ENCODE measurements at places on chromosomes 5 and 9.

GRCh38 chr5:170861917-170862766, at the start of gene RANBP17:
RANBP17 (plus strand) TSS chr5:170862018.
- H3K36me3 ChIP-seq, result no peaks in the 10 kb centered on the region
- peak; percentile 33 for DNase-seq
- H3K4me3 ChIP-seq, result peak within 1 kb of the TSS; percentile 60
- no peaks in the 10 kb centered on the region for H3K4me1 ChIP-seq
- H3K27ac ChIP-seq, result no peak within 1 kb of the TSS

DNA sequence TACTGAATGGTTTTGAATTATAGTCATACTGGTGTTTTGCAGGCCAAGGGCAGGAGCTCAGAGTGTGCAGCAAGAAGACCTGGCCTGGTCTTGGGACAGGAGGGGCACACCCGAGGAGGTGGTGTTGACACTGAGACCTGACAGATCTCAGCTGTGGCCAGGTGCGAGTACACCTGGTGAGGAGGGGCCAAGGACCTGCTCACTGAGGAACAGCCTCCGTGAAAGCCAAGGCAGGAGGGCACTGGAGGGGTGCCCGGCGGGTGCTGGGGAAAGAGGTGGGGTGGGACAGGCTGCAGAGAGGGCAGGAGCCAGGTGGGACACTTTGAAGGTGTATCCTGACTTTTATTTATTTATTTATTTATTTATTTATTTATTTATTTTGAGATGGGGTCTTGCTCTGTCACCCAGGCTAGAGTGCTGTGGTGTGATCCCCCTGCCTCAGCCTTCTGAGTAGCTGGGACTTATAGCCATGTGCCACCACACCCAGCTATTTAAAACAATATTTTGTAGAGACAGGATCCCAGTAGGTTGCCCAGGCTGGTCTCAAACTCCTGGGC, 23.3 kb upstream of the LAMC3 start:
- no peak overlapping the region for H3K4me3 ChIP-seq
- H3K36me3 ChIP-seq, result no peaks in the 10 kb centered on the region
- H3K4me1 ChIP-seq, result no peaks in the 10 kb centered on the region
- DNase-seq, result no peak

DNA sequence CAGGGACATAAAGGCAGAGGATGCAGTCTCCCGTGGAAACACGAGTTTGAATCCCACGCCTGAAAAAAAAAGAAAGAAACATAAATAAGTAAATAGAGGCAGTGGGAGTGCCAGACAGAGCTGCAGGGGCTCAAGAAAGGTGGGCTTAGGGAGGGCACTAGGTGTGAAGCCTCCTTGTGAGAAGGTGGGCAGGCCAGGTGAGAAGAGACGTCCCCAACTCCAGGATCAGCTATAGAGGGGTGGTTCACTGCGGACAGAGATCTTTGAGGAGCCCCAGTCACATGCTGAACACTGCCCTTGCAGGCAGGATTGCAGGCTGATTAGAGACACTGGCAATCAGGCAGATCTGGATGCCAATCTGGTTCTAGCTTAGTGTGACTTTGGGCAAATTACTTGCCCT, 172.1 kb downstream of the RGS3 start:
- no peaks in the 10 kb centered on the region for H3K36me3 ChIP-seq
- H3K4me1 ChIP-seq, result no peaks in the 10 kb centered on the region
- no peak overlapping the region for H3K4me3 ChIP-seq
- H3K27ac ChIP-seq, result no peak overlapping the region

DNA sequence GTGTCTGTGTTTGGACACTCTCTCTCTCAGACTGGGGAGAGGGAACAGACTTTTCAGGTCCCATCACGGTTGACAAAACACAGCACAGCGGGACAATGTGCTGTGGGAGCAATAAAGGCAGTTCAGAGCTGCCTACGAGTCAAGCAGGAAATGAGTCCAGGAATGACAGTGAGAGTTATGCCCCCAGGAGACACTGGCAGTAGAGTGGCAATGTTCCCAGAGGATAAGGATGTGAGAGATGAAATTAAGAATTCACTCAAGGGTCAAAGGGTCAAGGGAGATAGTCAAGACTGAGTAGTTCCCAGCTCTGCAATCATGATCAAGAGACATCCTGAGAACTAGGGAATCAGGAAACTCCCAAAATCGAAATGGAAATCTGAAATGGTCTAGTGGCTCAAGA, 156.1 kb downstream of the LURAP1L start:
- DNase-seq, result no peak
- H3K27ac ChIP-seq, result no peak overlapping the region
- H3K4me1 ChIP-seq, result no peaks in the 10 kb centered on the region
- no peak overlapping the region for H3K4me3 ChIP-seq
- H3K36me3 ChIP-seq, result no peaks in the 10 kb centered on the region

GRCh38 chr9:87340391-87340790, 157.3 kb upstream of the DAPK1 start:
- H3K27ac ChIP-seq, result no peak overlapping the region
- no peaks in the 10 kb centered on the region for H3K27me3 ChIP-seq
- no peak for DNase-seq
- no peaks in the 10 kb centered on the region for H3K36me3 ChIP-seq
- no peak overlapping the region for H3K4me3 ChIP-seq

DNA sequence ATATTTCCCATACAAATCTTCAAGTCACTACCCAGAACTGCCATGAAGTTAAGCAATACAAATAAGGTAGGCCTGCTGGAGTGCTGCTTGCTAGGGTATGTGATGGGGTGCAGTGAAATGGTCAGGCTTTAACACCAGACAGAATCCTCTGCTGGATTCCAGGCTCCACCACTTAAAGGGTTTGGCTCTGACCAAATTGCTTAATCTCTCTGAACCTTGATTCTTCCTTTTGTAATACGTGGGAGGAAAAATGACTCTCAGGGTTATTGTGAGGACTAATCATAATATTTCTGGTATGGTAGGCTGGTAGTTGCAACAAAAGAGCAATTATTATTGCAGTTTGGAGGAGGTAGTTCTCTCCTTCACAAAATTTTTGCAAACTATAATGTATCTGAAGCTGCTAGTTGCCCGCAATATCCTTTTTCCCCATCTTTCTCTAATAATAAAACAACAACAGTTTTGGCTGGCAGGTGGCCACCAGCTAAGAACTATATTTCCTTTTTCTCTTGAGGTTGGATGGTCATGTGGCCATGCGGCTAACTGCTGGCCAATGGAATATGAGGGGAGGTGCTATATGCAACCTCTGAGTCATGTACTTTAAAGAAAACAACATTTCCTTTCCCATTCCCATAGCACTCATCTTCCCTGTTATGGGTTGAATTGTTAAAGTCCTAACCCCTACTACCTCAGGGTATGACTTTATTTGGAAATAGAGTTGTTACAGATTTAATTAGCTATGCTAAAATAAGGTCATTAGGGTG, 44.1 kb downstream of the CCL28 start:
- DNase-seq, result peak; percentile 40
- H3K36me3 ChIP-seq, result no peaks in the 10 kb centered on the region
- no peaks in the 10 kb centered on the region for H3K27me3 ChIP-seq
- H3K27ac ChIP-seq, result peak overlapping the region; percentile 54

DNA sequence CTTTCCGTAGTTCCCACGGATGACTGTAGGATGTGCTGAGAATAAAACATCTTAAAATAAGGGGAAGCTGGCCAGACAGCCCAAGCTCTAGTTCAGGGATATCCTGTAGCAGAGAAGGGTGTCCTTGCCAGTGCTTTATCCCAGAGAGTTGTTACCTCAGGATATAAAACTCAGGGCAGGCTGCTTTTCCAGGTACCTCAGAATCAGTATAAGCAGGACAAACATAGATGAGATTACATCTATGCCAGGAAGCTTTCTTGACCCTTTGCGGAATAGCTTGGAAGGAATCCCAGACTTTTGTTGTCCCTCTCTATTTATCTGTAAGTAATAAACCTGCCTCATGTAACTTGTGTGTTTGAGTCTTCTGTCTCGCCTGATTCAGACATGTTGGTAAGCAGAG, 565.7 kb downstream of the PRDM9 start:
- no peak overlapping the region for H3K4me3 ChIP-seq
- no peak overlapping the region for H3K27ac ChIP-seq
- no peaks in the 10 kb centered on the region for H3K4me1 ChIP-seq
- H3K27me3 ChIP-seq, result no peaks in the 10 kb centered on the region

GRCh38 chr9:90665072-90665471, 22.4 kb upstream of the DIRAS2 start:
- H3K36me3 ChIP-seq, result no peaks in the 10 kb centered on the region
- H3K4me3 ChIP-seq, result no peak overlapping the region
- no peak for DNase-seq
- H3K27ac ChIP-seq, result no peak overlapping the region

DNA sequence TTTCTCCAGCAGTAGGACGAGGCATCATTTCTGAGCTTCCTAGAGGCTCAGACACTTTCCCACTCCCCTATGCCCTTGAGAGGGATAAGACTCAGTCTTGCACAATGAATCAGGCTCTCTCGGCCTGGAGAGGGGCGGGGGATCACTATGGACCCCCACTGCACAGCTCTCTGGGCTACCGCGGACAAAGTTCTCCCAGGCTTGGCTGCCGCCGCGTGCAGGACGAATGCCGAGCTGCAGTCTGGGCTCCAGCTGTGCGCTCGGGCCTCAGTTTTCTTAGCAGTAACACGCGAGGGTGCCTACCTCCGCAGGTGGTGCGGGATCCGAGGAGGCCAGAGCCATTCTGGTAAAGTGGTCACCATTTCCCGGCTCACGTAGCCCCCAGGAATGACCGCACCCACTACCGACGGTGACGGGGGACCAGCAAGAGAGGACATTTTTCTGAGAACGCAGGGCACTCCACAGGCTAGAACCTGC, 3.4 kb upstream of the MYORG start:
- H3K36me3 ChIP-seq, result no peaks in the 10 kb centered on the region
- H3K27ac ChIP-seq, result peak overlapping the region; percentile 61
- H3K27me3 ChIP-seq, result no peaks in the 10 kb centered on the region
- H3K4me1 ChIP-seq, result peaks cover 38% of the 10 kb centered on the region
- H3K4me3 ChIP-seq, result peak overlapping the region; percentile 48

- H3K27ac ChIP-seq, result peak within 1 kb of the TSS; percentile 42
- no peak within 1 kb of the TSS for H3K4me3 ChIP-seq
- H3K4me1 ChIP-seq, result no peaks in the 10 kb centered on the region
- H3K27me3 ChIP-seq, result peaks cover 3% of the 10 kb centered on the region
Measured at GRCh38 chr9:122370869-122371755, at the start of gene PTGS1. PTGS1 (plus strand) TSS chr9:122371024; CDS start chr9:122371085, 61 bp downstream.

GRCh38 chr5:6729386-6730310, 16.4 kb downstream of the TENT4A start:
- H3K4me1 ChIP-seq, result peaks cover 22% of the 10 kb centered on the region
- peaks cover 4% of the 10 kb centered on the region for H3K36me3 ChIP-seq
- no peak overlapping the region for H3K4me3 ChIP-seq
- no peak for DNase-seq
- no peaks in the 10 kb centered on the region for H3K27me3 ChIP-seq

DNA sequence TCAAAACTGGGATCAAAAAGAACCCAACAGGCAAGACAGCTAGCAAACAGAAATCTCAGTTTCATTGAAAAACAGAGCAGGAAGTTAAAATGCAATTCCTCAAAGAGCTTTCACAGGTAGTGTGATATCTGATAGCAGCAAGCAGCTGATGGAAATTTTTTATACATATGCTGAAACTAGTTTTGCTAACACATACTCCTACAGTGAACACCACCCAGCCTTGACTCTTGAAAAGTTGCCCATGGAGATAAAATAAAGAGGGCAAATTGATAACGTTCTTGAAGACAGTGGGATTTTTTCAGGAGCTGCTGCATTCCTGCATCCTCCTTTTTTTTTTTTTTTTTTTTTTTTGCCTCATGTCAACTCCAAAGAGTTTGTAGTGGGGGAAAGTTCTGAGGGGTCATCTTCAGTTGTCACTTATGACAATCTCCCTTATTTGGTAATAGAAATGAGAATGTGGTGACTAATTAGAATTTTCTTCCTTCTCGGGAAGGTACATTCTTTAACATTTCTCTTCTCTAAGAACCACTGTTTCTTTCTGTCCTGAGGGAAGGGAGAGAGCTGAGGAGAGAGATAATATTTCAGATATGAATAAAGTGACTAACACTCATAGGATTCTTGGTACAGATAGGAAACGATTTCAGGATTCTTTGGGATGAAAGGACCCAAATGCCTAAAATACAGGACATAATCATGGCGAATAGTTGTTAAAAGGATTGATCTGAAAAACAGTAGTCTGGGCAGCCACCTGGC, 24.6 kb downstream of the SH3RF2 start:
- no peak overlapping the region for H3K27ac ChIP-seq
- no peaks in the 10 kb centered on the region for H3K27me3 ChIP-seq
- H3K4me3 ChIP-seq, result no peak overlapping the region
- peaks cover 16% of the 10 kb centered on the region for H3K36me3 ChIP-seq

- DNase-seq, result no peak
- no peaks in the 10 kb centered on the region for H3K4me1 ChIP-seq
- no peak overlapping the region for H3K4me3 ChIP-seq
- H3K27ac ChIP-seq, result no peak overlapping the region
- H3K27me3 ChIP-seq, result no peaks in the 10 kb centered on the region
Measured at GRCh38 chr9:6149315-6149714, 66.3 kb upstream of the IL33 start.

DNA sequence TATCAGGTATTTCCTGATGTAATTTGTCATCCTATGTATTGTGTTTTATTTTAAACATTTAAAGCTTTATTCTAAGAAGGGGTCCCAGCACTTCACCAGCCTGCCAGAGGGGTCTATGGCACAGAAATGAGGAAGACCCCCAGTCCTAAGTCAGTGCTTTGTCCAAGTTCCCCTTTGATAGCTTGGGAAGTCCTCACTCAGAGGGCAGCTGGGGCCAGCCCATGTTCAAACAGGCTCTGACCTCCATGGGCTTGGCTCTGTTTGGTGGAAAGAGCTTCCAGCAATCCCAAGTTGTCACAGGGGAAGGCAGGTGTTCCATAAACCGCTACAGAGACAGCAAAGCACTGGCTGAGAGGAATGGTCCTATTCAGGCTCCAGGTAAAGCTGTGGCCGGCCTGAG, 26.6 kb upstream of the AKNA start:
- H3K27me3 ChIP-seq, result no peaks in the 10 kb centered on the region
- H3K36me3 ChIP-seq, result no peaks in the 10 kb centered on the region
- no peak overlapping the region for H3K27ac ChIP-seq
- no peaks in the 10 kb centered on the region for H3K4me1 ChIP-seq
- DNase-seq, result no peak
- H3K4me3 ChIP-seq, result no peak overlapping the region

DNA sequence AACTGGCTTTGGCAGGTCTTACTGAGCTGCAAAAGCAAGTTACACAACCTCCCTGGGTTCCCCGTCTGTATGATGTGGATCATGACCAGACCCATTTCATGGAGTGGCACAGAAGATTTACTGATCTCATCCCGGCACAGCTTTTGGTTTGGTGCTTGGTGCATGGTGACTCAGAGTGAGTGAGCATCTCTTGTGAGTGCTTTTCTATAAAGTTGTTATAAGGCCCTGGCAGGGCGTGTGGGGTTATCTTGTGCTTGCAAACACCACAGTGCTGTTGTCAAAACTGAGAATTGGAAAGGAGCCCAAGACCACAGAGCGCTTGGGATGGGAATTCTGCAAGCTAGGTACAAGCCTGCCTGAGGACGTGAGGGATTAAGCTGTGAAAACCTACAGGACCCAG, 425.2 kb downstream of the GADD45G start:
- H3K27ac ChIP-seq, result no peak overlapping the region
- H3K27me3 ChIP-seq, result no peaks in the 10 kb centered on the region
- DNase-seq, result no peak
- no peak overlapping the region for H3K4me3 ChIP-seq
- peaks cover 4% of the 10 kb centered on the region for H3K4me1 ChIP-seq
